Spinal cord (tissue), 10 donors: ENCODE measurements at places on chromosomes 16 and 17.
A peak's percentile ranks its signal among the peaks of the same experiment; 100 is the strongest.

GRCh38 chr16:86823125-86823524 lies 244.8 kb downstream of the FOXL1 start:
- no peak for DNase-seq

GRCh38 chr17:39573447-39574298 lies 34.0 kb downstream of the NEUROD2 start:
- DNase-seq = peak; percentile 88

- DNase-seq = no peak
Measured at GRCh38 chr16:68995011-68995504, 110.4 kb upstream of the HAS3 start.

DNA sequence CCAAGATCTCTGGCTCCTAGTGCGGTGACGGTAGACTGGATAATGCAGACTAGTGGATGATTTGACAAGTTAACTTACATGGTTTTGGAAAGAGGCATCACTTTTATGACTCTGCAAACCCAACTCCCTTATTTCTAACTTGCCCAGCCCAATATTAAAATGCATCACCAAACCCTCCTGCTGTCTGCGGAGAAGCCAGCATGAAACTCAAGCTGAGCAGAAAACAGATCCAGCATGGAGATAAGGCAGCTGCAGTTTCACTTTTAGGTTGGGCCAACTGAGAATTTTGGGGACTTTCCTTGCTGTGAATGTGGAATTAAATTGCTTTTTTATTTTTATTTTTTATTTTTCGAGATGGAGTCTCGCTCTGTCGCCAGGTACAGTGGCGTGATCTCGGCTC lies 27.8 kb downstream of the CDH1 start:
- no peak for DNase-seq

GRCh38 chr17:63537991-63538692 lies 12.1 kb upstream of the DCAF7 start:
- DNase-seq = peak; percentile 24

- no peak for DNase-seq
Measured at GRCh38 chr16:70378869-70379493, 32.3 kb downstream of the DDX19A start.

DNA sequence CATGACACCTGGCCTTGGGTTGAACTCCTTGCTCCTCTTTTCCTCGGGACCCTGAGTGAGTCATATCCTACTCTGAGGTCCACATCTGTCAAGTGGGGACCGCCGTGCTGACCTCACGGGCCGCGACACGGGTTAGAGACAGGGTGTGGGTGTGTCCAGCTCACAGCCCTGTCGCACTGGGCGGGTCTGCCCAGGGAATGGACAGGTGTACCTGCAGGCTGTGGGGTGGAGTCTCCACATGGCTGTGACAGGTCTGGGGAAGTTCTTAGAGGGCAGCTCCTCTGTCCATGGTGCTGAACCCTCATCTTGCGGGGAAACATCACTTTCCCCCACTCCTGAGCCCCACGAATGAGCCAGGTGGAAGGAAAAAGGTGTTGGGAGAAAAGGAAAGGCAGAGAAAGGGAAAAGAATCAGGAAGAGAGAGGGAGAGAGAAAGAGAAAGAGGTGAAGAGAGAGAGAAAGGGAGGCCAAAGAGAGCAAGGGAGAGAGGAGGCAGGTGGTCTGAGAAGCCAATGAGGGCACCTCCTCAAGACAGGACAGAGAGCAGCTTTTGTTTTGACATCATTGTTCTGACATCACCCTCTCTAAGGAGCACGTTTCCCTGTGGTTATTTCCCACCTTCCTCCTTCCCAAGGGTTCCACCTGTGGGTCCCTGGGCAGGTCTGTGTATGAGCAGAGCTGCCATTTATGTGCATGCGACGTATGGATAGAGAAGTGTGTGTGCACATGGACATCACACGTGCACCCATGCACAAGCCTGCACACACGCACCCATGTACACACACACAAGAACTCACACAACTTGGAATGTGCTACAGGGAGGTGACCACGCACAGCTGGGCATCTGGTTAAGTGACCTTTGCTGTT lies 32.6 kb upstream of the CBFA2T3 start:
- DNase-seq = no peak

GRCh38 chr17:72465191-72466024 lies 344.6 kb downstream of the SOX9 start:
- DNase-seq = peak; percentile 63

- DNase-seq = no peak
Measured at GRCh38 chr17:66459811-66460270, 157.4 kb downstream of the PRKCA start.

GRCh38 chr16:64964126-64964540 lies 157.7 kb downstream of the CDH11 start:
- no peak for DNase-seq

DNA sequence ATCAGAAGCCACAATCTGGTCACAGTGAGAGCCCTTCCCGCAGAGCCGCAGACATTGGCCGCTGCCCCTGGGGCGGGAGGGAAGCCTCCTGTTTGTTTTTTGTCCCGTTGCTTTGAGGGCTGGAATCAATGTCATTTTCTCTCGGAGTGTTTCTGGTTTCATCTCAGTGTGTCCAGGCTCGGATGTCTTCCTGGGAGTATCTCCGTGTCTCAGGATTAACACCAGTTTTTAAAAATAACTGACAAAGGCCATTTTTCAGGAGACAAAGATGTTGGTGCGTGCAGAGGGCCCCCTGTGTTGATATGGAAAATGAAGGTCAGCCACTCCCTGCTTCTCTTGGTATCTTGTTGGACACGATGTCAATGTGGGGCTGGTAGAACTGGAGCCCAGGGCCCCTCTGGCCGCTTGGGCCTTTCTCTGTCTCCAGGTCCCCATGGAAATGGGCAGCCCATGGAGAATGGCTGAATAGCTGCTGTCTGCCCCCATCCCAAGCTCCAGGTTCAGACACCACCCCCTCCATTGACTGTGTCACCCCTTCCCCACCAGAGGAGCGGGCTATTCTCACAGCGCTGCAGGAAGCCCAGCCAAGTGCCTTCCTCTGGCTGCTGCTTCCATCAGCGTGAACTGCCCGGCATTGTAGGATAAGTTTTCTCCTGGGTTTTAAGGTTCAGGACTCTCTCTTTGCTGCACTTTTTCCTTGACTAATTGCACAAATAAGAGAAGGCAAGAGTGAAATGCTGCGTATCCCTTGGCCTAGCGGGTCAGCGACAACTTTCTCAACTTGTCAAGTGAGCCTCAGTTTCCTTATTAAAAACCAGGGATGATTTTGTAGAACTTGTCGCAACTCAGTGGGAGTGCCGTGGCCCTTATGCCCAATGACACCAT lies 72.2 kb upstream of the METTL9 start:
- DNase-seq = no peak

GRCh38 chr17:33990943-33991706 lies 264.0 kb upstream of the CCL2 start:
- DNase-seq = no peak

GRCh38 chr16:23803591-23804123 lies 32.1 kb upstream of the PRKCB start:
- DNase-seq = peak; percentile 13

GRCh38 chr16:2586241-2586640 lies 48.4 kb downstream of the PDPK1 start:
- DNase-seq = no peak

DNA sequence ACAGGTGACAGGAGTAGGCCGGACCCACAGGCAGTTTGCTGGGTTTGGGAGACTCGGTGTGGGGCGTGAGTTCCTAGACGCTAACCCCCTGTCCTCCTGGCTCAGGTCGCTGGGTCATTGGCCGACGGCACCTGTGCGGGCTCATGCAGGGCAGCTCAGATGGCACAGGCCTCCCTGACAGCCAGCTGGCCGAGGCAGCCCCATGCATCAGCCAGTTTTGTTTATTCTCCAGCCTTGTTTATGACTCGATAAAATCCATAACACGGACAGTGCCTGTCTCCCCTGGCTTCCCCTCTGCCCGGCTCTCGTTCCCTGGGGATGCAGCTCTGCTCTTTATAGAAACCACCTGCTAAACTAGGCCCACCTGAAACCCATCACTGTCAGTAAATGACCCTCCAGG lies 46.0 kb downstream of the SDK2 start:
- no peak for DNase-seq

GRCh38 chr16:53756275-53756996 lies 52.5 kb downstream of the FTO start:
- DNase-seq = no peak

DNA sequence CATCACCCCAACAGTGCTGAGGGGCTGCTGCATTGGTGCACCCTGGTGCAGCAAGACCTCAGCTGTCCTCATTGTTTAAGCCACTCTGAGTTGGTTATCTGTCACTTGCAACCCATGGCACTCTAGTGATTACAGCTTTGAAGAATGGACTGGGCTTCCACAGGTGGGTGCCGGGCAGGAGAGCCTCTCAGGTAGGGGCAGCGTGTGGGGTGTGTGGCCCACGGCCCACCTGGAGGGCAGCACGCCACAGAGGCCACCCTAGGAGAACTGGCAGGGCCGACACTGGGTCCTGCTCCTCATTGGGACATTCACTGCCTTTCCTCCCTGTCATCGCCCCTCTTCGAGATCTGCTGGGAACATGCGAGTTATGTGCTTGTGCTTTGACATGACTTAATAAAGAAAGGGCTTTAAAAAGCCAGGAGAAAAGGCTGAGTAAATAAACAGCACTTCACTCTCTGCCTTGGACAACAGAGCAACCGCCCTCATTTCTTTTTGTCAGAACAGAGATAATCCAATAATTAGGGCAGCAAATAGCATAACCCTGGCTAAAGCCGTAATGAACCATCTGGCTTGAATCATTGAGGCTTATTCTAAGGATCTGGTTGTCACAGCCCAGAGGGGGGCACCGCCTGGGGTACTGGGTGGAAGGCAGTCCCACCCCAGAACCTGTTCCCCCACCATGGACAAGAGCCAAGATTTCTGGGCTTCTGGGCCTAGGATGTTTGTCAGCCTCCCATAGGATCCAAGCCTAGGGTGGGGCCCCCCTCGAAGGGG lies 3.0 kb downstream of the DOC2B start:
- DNase-seq = no peak

DNA sequence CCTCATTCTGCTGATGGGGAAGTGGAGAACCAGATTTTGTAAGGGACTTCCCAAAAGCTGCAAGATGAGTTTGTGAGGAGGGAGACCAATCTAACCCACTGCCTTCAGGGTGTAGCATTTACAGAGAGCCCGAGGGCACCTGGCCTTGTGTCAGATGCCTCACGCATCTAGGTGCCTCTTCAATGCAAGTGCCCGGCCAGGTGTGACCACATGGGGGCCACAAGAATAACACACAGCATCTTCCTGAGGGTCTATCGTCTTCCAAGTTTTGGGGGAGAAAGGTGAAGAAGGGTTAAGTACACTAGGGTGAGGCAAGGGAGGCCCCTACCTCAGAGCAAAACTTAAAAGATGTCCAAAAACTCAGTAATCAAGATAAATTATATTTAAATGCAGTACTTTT lies 401.7 kb upstream of the CDH5 start:
- no peak for DNase-seq

DNA sequence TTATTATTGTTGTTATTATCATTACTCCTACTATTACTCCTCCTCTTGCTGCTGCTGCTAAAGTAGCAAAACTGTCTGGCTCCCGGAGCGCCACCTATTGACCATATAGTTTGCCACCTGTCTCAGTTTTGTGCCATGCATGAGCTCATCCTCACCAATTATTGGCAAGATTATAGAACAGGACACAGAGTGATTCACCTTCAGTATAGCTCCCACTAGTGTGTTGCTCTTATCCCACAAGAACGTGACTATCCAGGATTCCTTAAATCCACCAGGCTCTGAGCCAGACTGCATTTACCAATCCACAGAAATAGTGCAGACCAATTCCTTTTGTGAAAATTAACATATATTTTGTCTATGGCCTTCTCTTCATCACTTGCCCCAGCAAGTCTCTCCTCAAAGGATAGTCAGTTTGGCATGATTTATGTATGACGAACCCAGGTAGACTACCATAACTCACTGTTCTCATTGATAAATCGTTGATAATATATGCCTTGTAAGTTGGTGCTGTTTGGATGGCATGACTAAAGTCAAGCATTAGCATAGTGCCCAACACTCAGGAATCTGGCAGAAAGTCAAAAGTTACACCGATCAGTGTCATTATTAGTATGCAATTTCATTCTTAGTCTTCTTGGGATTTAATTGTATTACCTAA lies 405.5 kb upstream of the HSBP1 start:
- no peak for DNase-seq

GRCh38 chr17:38663125-38663751 lies 11.5 kb downstream of the EPOP start:
- peak; percentile 43 for DNase-seq

GRCh38 chr17:43024407-43025289 lies at the start of gene RND2:
TSS of gene RND2 (plus strand) at chr17:43025231. CDS start at chr17:43025348, 117 bp downstream.
- peak; percentile 92 for DNase-seq

- no peak for DNase-seq
Measured at GRCh38 chr17:82215972-82216300, 3.3 kb upstream of the CCDC57 start.

- DNase-seq = peak; percentile 64
Measured at GRCh38 chr17:82787081-82787848, 35.4 kb downstream of the TBCD start.
